MG63 (cell line): ENCODE measurements at places on chromosomes 7 and 10. TPM values are rescaled to one million over a fixed set of nuclear protein-coding genes. Genes with fewer than 3 reads are reported as not detected.

The TSPAN15 gene
- total RNA-seq = 7.5 TPM in 2 replicates

DNA sequence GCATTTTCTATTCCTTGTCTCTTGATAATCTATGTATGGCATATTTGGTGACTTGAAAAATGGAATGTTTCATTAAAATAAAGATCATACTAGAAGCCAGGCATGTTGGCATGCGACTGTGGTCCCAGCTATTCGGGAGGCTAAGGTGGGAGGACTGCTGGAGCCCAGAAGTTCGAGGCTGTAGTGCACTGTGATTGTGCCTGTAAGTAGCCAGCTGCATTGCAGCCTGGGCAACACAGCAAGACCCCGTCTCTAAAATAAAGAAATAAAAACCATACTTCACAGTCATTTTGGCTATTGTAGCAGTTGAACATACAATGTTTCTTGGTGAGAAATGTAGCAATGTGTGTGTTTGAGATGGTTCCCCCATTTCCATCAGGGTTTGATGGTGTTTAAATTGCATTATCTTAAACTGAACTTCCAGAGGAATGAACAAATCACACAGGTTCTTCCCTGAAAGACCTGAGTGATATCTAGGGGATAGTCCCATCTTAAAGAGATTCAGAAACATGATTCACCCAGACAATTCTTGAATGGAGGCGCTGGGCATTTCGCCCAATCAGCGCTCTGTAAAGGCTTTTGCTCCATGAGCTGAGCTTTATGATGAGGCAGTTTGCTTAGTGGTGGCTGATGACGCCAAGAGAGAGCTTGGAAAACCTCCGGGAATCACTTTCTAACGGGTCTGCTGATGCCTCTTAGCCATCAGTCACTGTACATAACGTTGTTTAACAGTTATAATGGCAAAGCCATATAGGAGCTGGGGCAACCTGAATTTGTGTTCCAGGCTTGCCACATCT is 19.4 kb upstream of the BTBD16 start:
- DNase-seq = no peak

The DPYSL4 gene
- 16.5 and 22.3 TPM in 2 replicates for total RNA-seq

The NEURL1 gene
- not detected in 2 replicates for total RNA-seq
